GM13977 (cell line): ENCODE measurements at places on chromosomes 3 and 15.

GRCh38 chr3:67790043-67790442 lies 135.6 kb upstream of the SUCLG2 start:
- DNase-seq = peak; percentile 38

DNA sequence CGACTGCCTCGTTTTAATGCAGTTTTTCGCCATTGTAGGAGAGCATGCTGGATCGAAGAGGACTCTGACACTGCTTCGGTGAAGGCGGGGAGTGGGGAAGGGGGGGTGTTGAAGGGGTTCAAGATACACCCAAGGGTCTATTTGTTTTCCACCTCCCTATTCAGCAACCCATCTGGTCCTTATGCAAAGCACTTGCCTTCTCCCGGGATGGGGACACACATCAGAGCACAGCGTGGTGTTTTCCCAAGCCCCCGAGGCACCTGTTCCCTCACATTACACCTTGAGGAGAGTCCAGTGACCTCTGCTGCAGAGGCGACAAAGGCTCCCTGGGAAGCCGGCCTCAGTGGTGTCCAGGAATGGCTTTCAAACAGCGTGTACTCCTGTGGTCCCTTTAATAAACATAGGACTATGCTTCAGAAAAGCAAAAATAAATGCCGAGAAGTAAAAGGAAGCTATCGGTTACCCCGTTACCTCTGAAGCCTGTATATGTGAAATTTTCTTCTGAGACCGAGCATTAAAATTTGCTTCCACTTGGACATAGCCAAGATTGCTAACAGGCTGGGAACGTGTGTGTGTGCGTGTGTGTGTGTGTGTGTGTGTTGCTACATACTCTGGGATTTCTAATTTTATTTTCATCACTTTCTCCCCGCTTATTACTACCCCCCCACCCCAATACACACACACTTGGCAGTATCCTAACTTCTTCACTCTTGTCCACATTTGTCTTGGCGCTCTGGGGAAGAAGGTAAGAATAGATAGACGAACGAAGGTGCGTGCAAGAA lies 53.2 kb downstream of the CCDC54 start:
- DNase-seq = peak; percentile 25

DNA sequence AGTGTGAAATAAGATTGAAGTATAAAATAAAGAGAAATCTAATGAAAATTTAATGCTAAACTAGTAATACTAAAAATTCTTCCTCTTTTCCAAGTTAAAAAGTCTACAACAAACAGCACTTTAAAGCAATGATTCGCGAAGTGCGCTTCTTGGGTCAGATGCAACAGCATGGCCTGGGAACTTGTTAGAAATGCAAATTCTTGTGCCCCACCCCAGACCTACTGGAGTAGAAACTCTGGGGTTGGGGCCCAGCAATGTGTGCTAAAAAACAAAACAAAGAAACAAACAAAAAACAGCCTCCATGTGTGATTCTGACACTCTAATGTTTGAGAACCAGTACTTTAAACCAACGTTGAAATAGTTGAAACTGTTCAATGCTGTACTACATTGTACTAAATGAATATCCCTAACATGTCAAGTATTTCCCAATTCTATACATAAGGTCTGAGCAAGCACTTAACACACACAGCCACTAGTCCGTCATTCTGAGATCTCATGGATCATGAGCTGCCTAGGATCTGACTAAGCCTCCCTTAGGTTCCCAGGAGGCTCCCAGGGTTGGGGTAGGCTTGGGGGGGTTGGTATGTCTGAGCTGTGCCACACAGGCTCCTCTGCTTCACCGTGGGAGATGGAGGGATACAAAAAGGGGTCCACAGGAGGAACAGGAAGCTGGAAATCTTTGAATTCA lies 6.1 kb downstream of the RASGRP1 start:
- DNase-seq = no peak

DNA sequence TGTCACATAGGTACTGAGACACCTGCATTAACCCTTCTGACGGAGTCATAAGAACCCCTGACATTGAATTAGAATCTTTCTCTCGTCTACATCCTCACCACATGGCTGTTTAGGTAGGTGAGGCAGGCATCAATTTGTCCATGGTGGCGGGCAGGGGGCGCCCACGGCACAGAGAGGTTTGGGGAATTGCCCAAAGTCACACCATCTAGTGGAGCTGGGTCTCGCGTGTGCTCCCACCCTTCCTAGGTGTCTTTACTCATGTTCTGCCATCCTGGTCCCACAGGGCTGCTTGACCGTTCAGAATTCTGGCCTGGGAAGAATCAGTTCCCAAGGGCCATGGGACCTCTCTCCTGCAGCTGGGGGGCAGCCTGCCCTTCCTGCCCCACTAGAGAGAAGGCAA lies 14.7 kb upstream of the DLL4 start:
- no peak for DNase-seq

DNA sequence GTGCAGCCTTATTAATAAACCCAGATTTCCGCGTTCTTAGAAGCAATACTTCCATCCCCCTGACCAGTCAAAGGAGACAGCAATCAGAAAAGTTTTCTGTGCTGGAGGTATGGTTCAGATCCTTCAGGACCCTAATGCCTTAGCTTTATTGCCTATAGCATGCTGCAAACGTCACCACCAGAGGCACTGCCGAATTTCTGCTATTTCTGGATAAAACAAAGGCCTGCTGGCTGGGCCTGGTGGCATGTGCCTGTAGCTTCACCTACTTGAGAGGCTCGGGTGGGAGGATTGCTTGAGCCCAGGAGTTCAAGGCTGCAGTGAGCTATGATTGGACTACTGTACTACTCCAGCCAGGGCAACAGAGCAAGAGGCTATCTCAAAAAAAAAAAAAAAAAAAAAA lies 407.2 kb downstream of the FOXP1 start:
- no peak for DNase-seq

- no peak for DNase-seq
Measured at GRCh38 chr15:49428409-49429095, 5.5 kb downstream of the FGF7 start.

DNA sequence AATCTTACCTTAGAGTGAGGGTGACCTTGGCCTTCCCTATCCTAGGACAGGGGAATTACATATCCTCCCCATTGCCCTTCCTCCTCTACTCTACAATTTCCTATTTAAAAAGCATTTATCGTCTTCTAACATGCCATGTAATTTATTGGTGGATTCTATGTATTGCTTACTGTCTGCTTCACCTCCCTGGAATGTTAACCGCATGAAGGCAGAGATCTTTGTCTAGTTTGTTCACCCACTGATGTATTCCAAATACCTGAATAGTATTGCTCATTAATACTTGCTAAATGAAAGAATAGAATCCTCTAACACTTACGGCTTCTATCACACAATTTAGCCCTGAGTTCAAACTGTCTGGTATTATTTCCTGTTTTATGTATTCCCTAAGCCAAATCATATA lies 68.6 kb downstream of the PPARG start:
- no peak for DNase-seq

- no peak for DNase-seq
Measured at GRCh38 chr3:37689645-37690356, 171.9 kb upstream of the CTDSPL start.

DNA sequence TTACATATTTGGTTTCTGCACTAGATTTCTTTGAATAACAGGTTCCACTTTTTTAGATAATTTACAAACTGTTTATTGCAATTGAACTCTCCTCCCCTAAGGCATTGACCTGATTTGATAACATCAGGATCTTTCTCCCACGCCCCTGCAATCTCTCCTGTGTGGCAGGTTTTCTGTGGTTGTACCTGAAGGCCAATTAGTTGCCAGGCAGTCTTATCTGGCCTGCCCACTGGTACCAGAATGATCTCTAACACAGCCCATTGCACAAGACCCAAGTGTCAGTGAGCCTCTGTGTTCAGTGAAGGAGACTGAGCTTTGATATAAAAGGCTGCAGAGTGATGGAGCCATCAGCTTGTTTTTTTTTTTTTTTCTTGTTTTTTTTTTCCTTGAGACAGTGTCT lies 3.3 kb downstream of the ACAD9 start:
- no peak for DNase-seq

- DNase-seq = no peak
Measured at GRCh38 chr3:156792114-156792513, 34.0 kb upstream of the LEKR1 start.

- DNase-seq = no peak
Measured at GRCh38 chr15:91981821-91982800, 128.6 kb downstream of the SLCO3A1 start.

DNA sequence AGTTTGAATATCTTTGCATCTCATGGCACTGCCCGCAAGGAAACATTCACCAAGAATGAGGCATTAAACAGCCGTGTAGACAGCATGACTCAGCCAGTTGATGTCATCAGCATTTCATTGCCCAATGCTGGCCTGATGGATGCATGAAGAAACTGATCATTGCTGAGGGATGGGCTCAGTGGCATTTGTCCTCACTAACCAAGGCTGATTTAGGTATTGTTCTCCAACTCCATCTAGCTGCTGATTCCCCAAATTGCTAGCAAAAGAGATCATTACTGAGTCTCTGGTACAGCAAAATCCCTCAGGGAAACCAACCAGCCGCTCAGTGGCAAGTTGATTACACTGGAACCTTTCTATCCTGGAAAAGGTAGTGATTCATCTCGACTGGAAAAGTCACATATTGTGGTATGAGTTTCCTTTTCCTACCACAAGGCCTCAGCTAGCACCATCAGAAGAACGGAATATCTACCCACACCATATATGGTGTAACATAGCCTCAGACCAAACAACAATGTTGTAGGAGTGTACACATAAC lies 186.5 kb upstream of the GAP43 start:
- no peak for DNase-seq

DNA sequence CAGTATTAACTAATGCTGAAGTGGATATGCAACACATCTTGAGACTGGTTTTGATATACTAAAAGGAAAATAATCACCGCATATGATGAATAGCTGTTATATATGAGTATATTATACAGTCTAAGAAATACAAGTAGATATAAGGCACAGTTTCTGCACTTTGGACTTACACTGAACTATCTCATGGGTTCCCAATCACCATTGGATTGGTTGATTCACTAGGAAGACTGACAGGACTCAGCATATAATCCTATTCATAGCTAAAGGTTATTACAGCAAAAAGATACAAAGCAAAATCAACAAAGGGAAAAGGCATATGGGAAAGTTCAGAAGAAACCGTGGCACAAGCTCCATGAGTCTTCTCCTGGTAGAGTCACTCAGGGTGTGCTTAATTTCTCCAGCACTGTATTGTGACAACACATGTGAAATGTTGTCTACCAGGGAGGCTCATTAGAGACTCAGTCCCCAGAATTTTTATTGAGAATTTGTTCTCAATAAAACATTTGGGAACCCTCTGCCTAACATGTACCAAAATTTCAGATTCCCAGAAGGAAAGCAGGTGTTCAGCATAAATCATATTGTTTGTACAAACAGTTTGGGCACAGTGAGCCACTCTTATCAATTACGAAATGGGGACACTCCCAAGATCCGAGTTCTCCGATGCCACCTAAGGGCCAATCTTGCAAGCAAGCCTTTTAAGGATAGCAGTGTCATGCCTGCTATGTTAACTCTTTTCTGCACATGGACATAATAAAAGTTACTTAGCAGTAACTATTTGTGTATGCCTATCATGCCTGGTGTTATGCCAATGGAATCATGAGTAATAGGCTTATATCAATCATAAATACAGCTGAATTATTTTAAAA lies 26.8 kb downstream of the CMC1 start:
- no peak for DNase-seq

GRCh38 chr3:41276191-41276590 lies 76.9 kb downstream of the CTNNB1 start:
- DNase-seq = no peak

GRCh38 chr15:35630985-35631384 lies 85.0 kb upstream of the DPH6 start:
- no peak for DNase-seq

- no peak for DNase-seq
Measured at GRCh38 chr3:149965278-149965677, 5.4 kb downstream of the PFN2 start.

GRCh38 chr3:124620600-124621063 lies 109.6 kb upstream of the UMPS start:
- peak; percentile 17 for DNase-seq

- peak; percentile 1 for DNase-seq
Measured at GRCh38 chr3:30426293-30426993, 180.0 kb upstream of the TGFBR2 start.

DNA sequence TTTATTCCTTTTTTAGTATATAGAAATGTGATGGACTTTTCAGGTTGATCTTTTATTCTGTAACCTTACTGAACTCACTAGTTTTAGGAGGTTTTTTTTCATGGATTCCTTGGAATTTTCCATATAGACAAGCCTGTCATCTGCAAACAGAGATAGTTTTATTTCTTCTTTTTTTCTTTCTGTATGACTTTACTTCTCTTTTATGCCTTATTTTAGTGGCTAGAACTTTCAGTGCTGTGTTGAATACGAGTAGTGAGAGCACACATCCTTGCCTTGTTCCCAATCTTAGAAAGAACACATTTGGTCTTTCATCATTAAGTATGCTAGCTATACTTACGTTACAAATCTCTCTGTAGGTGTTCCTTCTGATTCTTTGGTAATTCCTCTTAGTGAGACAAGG lies 336.5 kb downstream of the PTPRG start:
- no peak for DNase-seq

GRCh38 chr3:114034211-114034610 lies 22.1 kb downstream of the CCDC191 start:
- DNase-seq = no peak

GRCh38 chr3:149437286-149437685 lies 37.2 kb upstream of the TM4SF4 start:
- no peak for DNase-seq

GRCh38 chr3:177552051-177552450 lies 354.8 kb upstream of the TBL1XR1 start:
- DNase-seq = no peak

GRCh38 chr3:8969241-8969640 lies 6.0 kb upstream of the RAD18 start:
- DNase-seq = no peak

DNA sequence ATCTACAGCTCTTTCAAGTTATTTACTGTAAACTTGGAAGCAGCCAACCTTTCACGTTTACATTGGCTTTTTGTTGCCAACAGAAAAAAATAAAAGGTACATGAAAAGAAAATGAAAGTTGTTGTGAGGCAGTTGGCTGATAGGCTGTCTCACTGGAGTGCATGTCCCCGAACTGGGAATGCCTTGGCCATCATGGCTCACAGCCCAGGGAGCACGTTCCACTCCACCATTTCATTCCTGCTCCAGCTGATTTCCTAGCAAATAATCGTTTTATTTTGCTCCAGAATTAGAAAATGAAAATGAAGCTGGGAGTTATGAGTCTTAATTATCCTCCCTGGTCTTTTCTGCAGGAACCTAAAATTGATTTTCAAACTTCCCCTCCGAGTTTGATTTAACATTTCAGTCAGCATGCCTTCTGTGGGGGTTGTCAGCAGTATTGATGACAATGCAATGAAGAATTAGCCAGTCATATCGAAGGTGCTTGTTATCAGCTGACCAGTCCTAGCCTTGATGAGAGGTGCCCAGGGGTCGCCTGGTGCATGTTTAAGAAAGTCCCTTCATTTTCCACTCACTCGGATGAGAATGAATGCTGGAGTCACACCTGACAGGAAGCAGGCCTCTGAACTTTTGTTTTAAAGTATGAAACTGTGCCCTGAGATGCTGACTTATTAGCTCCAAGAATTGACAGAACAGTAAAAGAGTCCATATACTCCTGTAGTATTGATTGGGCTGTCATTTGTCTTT lies 293.7 kb upstream of the TRIM42 start:
- no peak for DNase-seq
